Activated T-cell treated with anti-CD3 and anti-CD28 coated beads, Interleukin-2, amount 50 U/mL, for 48 hours (primary cell): ENCODE measurements at places on chromosomes 3 and 15.

GRCh38 chr3:45691842-45692241 is 2.6 kb downstream of the SACM1L start:
- DNase-seq = no peak

GRCh38 chr3:43000387-43000786 is 21.3 kb downstream of the GASK1A start:
- no peak for DNase-seq

DNA sequence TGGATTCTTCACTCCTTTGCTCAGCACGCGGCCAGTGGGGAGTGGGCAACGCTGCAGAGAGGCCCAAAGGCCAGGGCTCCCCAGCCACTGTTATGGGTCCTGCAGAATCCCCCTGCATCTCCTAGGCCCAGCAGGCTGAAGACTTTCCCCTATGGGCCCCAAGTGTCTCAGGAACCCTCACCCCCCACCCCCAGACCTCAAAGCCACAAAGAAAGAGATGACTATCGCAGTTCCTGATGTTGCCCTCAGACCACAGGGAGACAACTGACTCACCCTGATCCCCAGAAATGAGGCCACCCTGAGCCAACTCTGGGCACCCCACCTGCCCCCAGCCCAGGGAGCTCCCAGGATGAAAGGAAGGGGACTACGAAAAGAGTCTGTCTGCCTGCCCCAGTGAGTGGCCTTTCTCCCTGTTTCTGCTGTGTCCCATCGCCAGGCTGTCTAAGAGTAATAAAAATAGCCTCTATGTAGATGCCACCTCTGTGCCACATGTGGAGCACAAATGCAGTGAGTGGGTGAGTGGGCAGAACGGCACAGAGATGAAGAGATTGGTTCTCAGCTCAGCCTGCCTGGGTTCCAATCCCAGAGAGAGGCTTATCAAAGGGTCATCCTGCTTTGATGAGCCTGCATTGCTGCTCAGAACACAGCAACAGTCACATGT is 283.0 kb downstream of the UACA start:
- DNase-seq = peak; percentile 84

DNA sequence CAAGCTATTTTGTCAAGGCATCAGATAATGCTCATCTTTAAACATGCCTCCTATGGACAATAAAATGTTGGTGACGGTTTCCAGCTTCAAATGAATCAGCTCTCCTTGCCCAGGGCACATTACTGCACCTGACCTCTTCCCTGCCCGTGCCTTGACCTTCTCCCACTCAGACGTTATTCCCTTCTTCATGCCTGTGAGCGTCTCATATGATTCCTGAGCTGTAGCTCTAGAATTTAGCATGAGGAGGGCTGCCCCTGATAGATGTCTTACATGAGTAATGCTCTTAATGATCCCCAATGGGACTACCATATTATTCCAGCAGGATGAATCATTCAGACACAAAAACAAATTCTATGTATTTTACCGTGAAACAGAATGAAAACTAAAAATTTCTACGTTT is 762.7 kb downstream of the ROBO1 start:
- no peak for DNase-seq

DNA sequence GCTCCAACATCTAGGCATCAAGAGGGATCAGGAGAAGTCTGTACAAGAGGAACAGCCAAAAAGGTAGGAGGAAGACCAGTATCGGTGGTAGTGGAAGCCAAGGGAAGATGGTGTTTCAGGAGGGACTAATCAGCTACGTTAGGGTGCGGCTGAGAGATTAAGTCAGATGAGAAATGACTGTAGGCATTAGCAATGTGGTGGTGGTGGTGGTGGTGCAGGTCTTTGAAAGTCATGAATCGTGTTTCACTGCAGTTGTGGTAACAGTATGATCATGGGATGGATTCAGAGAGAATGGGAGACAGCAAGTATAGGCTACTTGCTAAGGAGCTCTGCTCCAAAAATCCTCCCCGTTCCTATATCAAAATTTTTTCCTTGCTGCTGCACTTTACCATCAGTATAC is 35.5 kb downstream of the ASTE1 start:
- DNase-seq = no peak

- no peak for DNase-seq
These were observed 450.6 kb downstream of the TUSC7 start for GRCh38 chr3:117160176-117160575.

DNA sequence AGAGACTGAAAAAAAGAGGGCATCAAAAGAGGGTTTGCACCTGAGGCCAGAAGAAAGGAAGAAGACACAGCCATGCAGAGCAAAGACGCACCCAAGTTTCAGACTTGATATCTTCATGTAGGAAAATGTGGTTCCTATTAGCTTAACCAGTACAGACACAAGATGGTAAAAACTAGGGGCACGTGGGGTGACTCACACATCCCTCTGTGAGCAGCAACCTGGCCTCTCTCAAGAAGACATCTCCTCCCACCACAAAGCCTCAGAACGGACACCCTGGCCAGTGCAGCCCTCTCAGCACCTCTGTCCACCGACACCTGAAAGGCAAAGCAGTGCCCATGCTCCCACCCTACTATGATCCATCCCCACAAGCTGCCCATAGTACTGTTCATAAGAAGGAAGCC is 33.3 kb downstream of the GLB1 start:
- peak; percentile 73 for DNase-seq

DNA sequence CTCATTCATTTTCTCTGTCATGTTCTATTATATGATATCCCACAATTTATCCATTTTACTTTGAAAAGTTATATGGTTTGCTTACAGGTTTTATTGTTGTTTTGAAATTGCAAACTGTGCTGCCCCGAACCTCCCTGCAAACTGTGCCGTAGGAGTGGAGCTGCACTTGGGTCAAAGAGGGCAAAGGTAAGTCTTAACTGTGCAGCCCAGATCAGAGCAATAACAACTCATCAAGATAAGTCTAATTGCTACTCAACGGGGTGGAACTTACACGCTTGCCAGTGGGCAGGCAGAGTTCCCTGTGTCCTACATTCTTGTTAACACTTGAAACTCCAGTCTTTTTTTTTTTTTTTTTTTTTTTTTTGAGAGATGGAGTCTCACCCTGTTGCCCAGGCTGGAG is 33.2 kb downstream of the ZDHHC19 start:
- no peak for DNase-seq

GRCh38 chr3:99620976-99621375 is 17.4 kb upstream of the COL8A1 start:
- no peak for DNase-seq

- DNase-seq = peak; percentile 74
These were observed 695 bp downstream of the GMPS start for GRCh38 chr3:155870945-155871745.
